ENCODE measurements at places on chromosomes 1 and 21.
A peak's percentile ranks its signal among the peaks of the same experiment; 100 is the strongest.

DNA sequence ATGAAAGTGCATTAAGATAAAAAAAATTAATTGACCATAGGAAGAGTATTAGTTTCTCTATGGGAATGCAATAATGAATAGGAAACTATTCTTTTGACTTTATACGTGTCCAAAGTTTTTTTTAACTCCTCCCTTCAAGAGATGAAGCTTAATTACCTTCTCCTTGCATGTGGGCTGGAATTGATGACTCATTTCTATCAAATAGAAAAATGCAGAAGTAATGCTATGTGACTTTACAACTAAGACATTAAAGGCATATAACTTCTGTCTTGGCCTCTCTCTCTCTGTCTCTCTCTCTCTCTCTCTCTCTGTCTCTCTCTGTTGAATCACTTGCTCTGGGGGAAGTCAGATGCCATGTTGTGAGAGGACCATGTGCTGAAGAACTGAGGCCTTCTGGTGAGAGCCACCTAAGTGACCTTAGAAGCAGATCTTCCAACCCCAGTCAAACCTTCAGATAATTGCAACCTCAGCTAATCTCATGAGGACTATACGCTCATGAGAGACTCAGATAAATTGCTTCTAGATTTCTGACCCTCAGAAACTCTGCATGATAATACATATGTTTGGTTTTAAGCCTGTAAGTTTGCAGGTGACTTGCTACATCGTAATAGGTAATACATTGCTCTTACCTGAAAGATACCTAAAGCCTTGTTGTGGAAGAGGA lies 414.2 kb downstream of the KCNT2 start:
- DNase-seq = no peak

- DNase-seq = peak; percentile 86
Observed at GRCh38 chr1:206030714-206031113, 7.0 kb upstream of the CTSE start.

GRCh38 chr1:116243333-116244054 lies 129.6 kb upstream of the ATP1A1 start:
- DNase-seq = no peak

GRCh38 chr1:214234635-214235025 lies 46.3 kb upstream of the SMYD2 start:
- DNase-seq = no peak

- DNase-seq = no peak
Observed at GRCh38 chr21:41830145-41830707, 48.9 kb downstream of the PRDM15 start.

DNA sequence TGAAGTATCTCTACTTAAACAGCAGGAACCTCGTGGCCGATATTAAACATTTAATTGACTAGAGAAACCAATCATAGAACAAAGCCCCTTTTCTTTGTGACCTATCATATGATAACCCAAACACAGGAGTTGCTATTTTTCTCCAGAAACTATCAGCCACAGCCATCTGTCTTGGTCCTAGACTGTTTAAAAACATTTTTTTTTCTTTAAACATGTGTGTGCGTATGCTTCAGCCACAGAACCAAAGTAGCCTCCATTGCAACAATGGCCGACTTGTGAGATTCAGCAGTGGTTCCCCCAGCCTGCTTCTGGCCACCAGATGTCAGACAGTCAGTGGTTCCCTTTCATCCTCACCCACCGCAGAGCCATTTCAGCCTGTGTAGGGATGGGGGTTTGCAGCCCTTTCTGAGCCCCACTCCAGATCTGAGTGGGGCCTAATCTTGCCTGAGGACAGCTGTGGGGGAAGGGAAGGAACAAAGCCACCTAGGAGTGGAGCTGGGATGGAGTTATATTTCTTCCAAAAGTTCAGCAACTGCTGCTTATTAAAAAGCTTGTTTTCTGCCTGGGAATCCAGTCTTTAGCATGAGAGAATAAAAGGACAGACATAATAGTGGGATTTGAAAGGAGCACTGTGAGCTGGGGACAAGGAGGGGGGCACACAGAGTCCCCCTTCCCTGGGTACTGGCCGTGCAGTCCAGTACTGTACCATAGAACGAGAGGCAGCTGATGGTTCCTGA lies 11.7 kb upstream of the IGSF3 start:
- no peak for DNase-seq

DNA sequence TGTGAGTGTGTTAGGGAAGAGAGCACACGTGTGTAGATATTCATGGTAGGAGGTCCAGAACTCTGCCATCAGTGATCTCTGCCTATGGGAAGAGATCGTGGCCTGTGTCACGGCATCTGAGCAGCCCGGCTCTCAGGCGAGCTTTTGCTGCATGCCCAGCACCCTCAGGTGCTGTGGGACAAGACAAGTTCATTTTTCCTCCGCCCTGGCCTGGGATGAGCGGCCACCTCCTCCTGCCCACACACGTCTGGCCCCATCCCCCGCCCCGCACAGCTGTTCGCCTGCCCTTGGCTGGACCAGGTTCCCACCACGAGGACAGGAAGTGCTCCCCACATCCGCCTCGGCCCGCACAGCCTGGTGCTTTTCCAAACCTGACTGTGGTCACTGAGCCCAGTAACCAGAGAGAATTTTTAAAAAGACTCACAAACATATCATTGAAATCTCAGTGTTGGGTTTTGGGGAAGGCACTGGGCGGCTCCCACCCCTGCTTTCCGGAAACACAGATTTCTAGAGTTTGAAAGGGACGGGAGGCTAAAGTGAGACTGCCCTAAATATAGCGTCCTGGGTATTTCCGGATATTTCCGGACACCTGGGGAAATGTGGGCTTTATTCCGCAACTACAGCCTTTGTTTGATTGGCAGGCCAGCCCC lies 18.0 kb downstream of the BMP8A start:
- peak; percentile 88 for DNase-seq

GRCh38 chr21:39788383-39788782 lies 43.4 kb downstream of the IGSF5 start:
- peak; percentile 85 for DNase-seq

DNA sequence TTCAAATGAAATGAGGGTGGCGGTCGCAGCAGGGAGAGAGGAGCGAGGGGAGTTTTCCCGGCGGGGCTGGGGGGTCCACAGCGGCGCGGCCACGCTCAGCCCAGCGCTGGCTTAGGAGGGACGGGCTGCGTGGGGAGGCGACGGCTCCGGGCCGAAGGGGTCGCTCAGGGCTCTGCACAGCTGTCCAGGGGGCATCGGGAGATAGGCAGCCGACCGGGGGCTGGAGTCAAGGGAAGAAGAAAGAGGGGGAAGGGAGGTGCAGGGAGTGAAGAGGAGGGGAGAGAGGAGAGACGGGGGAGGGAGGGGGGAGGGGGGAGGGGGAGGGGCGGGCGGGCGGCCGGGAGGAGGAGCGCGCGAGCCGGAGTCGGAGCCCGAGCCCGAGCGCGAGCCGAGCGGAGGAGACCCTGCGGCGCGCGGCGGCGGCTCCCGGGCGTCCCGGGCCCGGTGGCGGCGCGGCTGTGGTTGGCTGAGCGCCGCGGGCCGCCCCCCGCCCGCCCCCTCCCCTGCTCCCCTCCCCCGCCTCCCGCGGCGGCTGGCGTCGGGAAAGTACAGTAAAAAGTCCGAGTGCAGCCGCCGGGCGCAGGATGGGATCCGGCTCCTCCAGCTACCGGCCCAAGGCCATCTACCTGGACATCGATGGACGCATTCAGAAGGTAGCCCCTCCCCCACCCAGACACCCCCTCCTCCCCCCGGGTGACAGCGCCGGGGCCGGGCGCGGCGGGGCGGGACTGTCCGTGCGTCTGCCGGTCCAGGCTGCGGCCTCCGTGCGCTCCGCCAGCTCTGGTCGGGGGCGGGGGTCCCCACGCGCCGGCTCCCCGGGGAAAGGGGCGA lies at the start of gene PDE9A:
Gene PDE9A (plus strand): TSS at position 391 of the 831 bp plus-strand sequence. CDS start 194 bp downstream, at position 585.
- DNase-seq = peak; percentile 76

DNA sequence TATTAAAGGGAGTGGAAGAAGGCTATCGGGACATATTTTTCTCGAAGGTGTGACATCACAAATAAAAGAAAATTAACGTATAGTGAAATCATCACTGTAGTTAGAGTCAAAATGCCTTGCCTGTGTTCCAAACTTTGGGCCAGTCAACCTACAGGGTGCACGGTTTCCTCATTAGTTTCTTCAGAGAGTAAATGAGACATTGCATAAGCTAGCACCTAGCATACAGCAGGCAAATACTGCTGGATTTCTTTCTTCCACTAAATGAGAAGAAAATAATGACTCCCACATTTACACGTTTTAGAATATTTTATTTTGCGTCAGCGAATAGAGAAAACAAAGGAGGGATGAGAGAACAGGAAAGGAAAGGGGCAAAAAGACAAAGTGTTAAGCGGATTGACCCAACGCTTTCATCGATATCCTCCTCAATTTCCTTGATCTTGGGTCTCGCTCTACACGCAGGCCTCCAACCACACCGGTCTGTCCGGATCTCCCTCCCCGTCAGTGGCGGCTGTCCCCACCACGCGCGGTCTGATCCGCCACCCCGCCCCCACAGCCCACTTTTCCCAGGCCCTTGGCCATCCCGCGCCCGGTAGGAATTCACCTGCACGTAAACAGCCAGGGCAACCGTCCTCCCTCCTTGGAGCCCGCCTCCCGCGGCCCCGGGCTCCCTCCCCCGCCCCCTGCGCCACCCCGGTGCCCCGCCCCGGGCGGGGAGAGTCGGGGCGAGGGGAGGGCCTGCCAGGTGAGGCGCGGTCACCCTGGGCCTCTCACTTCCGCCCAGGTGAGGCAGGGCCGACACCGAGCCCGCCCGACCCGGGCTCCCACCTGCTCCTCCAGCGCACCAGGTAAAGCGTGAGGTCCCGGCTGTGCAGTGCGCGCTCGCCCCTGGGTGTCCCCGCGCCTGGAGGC lies at the start of gene PATJ:
Gene PATJ (plus strand): TSS at position 770 of the 909 bp plus-strand sequence. CDS start 20,413 bp downstream, outside the sequence.
- DNase-seq = peak; percentile 90

DNA sequence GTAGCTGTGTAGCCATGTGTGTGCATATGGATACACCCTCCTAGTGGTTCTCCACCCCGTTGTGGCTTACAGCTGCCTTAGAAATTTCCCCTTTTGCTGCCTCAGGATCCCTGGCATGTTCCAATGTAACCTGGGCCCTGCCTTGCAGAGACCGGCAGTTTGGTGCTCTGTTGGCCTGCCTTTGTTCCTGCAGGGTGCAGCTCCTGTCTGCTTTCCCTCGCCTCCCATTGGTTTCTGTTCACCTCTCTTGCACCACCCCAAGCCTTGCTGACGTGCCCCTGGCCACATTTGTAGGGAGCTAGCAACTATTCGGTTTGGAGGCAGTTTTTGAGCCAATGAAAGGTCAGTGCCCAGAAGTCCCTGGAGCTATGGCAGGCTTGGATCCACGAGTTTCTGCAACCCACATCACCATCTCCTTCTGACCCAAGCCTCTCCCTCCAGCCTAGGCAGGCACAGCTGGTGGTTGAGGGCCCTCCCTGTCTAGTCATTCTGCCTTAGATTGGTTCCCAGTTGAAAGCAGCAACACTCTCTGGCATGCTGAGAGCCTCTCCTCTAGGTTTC lies 54.9 kb downstream of the MAB21L3 start:
- DNase-seq = no peak

Measured in spleen (tissue), 13 donors.